ENCODE measurements at places on chromosomes 5 and 9. TPM values are rescaled to one million over a fixed set of nuclear protein-coding genes. Genes with fewer than 3 reads are reported as not detected.
A peak's percentile ranks its signal among the peaks of the same experiment; 100 is the strongest.

The PCDHGA6 gene
- 3.9 TPM for total RNA-seq

The NCBP1 gene
- total RNA-seq = 34.6 TPM

DNA sequence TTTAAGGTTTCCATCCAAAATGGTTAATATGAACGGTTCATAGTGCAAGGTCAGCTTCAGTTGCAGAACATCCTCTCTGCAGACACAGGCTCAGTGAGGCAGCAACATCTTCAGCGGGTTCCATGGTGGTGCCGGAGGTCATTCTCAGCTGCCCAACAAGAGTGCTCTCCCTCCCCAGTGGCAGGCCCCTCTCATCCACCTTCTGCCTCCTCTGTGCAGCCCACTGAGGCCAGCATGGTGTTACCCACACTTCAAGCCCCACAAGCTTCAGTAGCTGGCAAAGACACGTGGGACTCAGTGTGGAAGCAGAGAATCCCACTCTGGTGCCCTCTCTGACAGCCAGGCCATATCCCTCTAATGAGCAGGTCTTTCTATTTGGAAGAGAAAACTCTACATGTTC lies 4.1 kb upstream of the ARSI start:
- no peak for DNase-seq
- no peak overlapping the region for H3K27ac ChIP-seq
- no peaks in the 10 kb centered on the region for H3K36me3 ChIP-seq
- no peak overlapping the region for H3K4me3 ChIP-seq
- peaks cover 5% of the 10 kb centered on the region for H3K4me1 ChIP-seq

- H3K4me1 ChIP-seq = peaks cover 11% of the 10 kb centered on the region
- H3K27me3 ChIP-seq = peaks cover 24% of the 10 kb centered on the region
- H3K27ac ChIP-seq = no peak overlapping the region
Observed at GRCh38 chr5:146345578-146346366, 7.1 kb downstream of the POU4F3 start.

DNA sequence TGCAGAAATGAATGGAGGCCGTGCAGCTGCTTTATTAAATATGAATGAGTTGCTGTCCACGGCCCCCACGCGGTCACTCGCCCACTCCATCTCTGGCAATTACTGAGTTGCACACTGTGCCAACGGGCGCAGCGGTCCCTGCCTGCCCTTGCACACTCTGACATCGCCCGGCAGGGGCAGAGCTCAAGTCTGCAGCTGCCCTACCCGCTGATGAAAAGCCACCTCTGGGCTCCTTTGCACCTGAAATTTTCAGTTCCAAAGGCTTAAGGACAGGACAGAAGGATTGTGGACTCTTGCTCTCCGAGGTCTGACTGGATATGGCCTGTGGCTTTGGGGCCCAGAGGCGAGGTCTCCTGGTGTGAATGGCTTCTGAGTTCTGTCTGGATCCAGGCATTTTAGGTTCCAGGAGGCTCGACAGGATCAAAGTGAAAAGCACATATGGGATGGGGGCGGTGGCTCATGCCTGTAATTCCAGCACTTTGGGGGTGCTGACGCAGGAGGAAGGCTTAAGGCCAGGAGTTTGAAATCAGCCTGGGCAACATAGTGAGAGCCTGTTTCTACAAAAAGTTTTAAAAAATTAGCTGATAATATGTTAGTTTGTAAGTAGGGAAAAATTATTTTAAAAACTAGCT lies 201.8 kb downstream of the PAX5 start:
- no peak overlapping the region for H3K27ac ChIP-seq
- H3K4me3 ChIP-seq = no peak overlapping the region
- peaks cover 3% of the 10 kb centered on the region for H3K27me3 ChIP-seq
- H3K36me3 ChIP-seq = no peaks in the 10 kb centered on the region
- peaks cover 7% of the 10 kb centered on the region for H3K4me1 ChIP-seq
- DNase-seq = no peak

GRCh38 chr5:116492776-116493175 lies 81.8 kb downstream of the SEMA6A start:
- H3K27me3 ChIP-seq = no peaks in the 10 kb centered on the region
- peaks cover 74% of the 10 kb centered on the region for H3K36me3 ChIP-seq
- H3K4me3 ChIP-seq = no peak overlapping the region
- DNase-seq = no peak
- H3K27ac ChIP-seq = peak overlapping the region; percentile 36

DNA sequence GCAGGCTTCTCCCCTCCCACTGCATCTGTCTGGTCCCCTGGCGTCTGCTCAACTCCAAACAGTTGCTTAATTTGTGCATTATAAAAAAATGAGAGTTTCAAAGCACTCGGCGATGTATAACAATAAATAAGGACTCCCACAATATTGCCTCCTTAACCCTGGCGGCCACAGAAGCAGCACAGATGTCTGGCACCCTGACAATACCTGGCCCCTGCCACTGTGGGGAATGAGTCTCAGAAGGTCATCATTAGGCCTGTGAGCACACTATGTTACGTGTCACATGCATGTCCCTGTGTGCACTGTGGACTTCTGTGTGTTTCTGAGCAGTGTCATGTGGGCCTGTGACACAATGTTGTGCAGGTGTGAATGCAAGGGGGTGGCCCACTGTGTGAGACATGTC lies 236.5 kb downstream of the PBX3 start:
- no peak for DNase-seq
- H3K36me3 ChIP-seq = peaks cover 10% of the 10 kb centered on the region
- no peak overlapping the region for H3K27ac ChIP-seq
- peaks cover 10% of the 10 kb centered on the region for H3K27me3 ChIP-seq

GRCh38 chr5:101520417-101520816 lies 617.3 kb upstream of the ST8SIA4 start:
- H3K36me3 ChIP-seq = peaks cover 4% of the 10 kb centered on the region
- H3K4me1 ChIP-seq = no peaks in the 10 kb centered on the region
- DNase-seq = no peak
- peaks cover 2% of the 10 kb centered on the region for H3K27me3 ChIP-seq
- peak overlapping the region; percentile 53 for H3K27ac ChIP-seq
- H3K4me3 ChIP-seq = no peak overlapping the region

GRCh38 chr5:115815006-115815692 lies 1.3 kb downstream of the CDO1 start:
- H3K27ac ChIP-seq = peak overlapping the region; percentile 67
- peaks cover 13% of the 10 kb centered on the region for H3K27me3 ChIP-seq
- peaks cover 9% of the 10 kb centered on the region for H3K4me1 ChIP-seq
- DNase-seq = no peak
